ENCODE measurements at places on chromosomes 3 and 15.

- DNase-seq = no peak
Measured at GRCh38 chr15:58438956-58439355, 7.2 kb downstream of the LIPC start.

DNA sequence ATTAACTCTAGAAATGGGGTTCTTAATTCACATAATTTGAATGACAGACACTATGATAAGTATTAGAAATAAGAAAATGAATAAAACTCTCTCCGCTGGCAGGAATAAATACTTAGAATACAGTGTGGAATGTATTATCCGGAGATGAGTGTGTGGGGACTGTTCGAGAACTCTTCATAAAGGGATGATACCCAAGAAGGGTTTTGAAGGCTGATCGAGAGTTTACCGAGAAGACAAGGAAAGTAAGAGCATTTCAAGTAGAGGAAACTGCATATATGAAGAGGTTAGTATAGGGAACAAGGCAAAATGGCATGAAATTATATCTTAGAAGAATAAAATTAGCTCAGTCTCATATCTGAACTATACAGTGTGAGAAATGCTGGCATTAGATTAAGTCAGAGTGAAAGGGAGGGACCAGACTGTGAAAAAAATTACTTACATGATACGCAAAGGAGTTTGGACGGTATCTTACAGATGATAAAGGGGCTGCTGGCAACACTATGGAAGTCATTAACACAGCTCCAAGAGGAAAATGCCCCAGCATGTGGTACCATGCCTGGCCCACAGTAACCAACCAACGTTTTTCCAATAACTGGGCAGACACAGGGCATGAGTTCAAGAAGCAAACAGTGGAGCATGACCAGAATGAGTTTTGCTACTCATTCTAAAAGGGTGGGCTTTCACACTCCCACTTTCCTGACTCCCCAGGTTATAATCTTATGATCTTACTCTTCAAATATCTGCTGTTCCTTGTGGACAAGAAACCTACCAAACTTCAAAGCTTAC, 6.5 kb downstream of the DCBLD2 start:
- no peak for DNase-seq

DNA sequence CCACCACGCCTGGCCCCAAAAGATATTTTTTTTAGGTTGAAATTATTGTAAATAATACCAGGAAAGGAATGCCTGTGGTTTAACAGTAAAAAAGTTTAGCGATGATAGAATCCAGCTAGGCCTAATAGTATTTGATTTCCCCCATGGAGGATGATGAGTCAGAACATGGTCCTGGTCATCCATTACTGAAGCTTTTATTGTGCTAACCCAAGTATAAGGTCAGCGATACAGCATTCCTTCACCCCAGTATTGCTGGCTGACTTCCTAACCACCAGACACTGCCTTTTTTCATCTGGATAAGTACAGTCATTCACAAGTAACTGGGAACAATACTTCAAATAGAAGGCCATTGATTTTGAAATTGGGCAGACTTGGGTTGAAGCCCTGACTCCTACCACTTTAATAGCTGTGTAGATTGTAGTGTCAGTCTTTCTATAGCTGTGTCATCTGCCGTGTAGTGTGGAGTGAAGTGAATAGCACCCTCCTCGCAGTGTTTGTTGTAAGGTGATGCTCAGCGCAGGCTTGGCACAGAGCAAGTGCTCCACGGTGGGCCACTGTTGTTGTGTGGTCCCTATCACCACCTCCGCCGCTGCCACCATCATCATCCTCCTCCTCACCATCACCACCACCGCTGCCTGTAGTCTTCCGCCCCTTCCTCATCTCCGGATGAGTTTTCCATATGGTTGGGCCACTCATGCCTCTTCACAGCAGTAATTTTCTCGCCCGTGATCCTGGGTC, 436.0 kb upstream of the TPM1 start:
- DNase-seq = no peak

DNA sequence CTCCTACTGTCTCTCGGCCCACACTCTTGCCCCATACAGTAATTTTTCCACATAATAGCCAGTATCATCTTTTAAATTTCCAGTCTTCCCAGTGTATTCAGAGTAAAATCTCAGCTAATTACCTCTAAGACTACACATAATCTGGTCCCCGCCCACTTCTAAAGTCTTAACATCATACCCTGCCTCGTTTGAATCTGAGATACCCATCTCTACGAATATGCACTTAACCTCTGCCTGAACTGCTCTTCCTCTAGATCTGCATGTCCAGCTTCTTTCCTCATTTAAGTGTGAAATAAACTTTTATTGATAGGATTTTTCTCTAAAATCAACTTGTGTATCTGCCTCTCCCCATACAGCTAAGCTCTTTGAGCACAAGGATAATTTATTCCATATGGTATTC, 34.6 kb downstream of the COPS2 start:
- no peak for DNase-seq

- DNase-seq = no peak
Measured at GRCh38 chr15:59398220-59398619, 25.5 kb upstream of the MYO1E start.

DNA sequence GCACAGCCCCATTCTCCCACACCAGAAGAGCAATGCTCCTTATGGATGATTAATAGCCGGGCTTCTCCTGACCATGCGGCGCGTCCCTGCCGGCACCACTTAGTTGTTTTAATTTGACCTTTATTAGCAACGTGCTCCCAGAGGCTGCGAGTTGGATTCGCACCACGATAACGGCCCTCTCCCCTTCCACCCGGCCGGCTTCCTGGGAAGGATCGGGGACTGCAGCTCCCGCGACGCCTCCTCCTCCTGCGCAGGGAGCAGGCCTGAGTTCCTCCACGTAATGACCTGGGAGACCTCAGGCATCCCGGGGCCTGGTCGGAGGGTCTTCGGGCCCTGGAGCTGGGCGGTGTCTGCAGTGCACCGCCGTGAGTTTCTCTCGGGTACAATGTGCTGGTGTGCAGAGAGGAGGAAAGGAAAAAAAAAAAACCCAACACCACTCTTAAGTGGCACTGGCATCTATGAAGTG, 243.3 kb upstream of the TOPAZ1 start:
- no peak for DNase-seq

- no peak for DNase-seq
Measured at GRCh38 chr3:134333522-134334181, 40.6 kb downstream of the AMOTL2 start.

DNA sequence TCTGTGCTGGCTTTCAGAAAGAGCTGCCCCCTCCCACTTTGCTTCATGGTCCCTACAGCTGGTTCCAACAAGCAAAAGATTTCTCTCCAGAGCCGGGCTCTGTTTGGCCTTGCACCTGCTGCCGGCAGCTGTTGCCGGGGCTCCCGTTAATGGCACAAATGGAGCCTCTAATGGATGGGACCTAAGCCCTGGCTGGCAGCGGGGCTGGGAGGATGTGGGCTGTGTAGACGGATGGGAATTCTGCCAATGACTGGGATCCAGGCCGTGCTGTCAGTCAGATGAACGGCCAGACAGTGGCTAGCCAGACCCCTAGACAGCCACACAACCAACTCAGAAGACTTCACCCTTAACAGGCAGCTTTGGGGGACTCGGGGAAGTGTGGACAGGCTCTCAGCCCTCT, 88.0 kb downstream of the RPLP1 start:
- DNase-seq = no peak

GRCh38 chr15:31338879-31339557, 12.4 kb downstream of the KLF13 start:
- DNase-seq = no peak

DNA sequence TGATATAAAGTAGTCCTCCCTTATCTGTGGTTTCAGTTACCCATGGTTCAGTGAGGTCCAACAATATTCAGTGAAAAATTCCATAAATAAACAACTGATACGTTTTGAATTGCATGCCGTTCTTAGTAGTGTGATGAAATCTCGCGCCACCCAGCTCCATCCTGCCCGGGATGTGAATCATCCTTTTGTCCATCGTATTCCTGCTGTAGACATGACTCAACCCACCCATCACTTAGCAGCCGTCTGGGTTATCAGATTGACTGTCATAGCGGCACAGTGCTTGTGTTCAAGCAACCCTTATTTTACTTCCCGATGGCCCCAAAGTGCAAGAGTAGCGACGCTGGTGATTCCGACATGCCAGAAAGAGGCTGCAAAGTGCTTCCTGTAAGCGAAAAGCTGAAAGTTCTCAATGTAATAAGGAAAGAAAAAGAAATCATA, 48.0 kb upstream of the MEX3B start:
- DNase-seq = no peak

DNA sequence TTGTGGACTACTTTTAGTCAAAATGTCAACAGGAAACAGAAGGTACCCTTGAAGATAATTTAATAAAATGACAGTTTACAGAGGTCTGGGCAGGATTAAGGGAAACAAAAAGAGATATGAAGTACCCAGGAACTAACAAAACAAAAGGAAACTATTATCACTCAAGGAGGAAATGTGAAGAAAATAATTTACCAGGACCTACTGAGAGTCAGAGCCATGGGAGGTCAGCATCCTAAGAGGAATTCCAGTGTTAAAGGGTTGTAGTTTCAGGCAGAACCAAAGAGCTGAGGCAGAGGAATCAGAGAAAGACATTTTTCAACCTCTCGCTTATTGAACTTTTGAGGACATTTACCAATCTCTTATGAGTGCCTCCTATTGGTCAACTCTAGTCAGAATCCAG, 408.9 kb upstream of the CBLB start:
- no peak for DNase-seq

GRCh38 chr3:24164967-24165602, 220.0 kb downstream of the NR1D2 start:
- no peak for DNase-seq

DNA sequence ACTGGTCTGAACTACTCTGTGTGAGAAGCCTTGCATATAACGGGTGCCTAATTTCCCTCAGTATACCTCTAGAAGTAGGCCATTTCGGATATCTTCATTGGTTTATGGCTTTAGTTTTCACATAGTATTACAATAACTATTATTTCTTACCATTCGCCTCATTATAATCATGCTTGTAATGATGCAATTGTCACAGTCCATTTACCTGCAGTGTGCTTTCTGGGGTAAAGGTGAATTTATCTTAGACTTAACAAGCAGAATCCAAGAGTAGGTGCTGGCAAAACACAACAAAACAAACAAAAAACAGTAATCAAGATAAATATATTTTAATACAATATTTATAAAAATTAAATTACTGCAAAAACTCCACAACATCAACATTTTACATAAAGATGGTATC, 246.0 kb downstream of the WDR72 start:
- DNase-seq = no peak

GRCh38 chr3:89216016-89216739, 108.8 kb downstream of the EPHA3 start:
- DNase-seq = no peak

- DNase-seq = no peak
Measured at GRCh38 chr3:7074217-7074616, 213.3 kb downstream of the GRM7 start.

GRCh38 chr15:90338532-90338931, 13.6 kb upstream of the ZNF774 start:
- no peak for DNase-seq

DNA sequence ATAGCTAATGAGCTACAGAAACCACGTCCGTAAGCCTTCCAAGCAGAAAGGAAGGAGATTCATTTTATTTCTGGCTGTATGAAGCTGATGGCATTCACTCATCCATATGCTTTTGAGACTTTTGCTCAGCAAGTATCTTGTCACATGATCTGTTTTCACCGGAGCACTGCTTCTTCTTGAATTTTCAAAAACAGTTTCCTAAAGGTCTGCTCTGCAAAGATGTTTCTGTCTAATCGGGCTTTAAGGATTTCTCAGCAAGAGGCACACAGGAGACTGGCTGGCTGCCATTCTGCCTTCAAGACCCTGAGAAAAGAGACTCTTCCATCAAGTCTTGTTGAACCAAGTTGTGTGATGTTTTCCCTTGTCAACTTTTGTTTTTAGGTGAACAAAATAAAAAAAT, 289.6 kb upstream of the LYSMD4 start:
- DNase-seq = no peak

GRCh38 chr3:23438657-23439056, 235.5 kb downstream of the UBE2E2 start:
- DNase-seq = no peak

DNA sequence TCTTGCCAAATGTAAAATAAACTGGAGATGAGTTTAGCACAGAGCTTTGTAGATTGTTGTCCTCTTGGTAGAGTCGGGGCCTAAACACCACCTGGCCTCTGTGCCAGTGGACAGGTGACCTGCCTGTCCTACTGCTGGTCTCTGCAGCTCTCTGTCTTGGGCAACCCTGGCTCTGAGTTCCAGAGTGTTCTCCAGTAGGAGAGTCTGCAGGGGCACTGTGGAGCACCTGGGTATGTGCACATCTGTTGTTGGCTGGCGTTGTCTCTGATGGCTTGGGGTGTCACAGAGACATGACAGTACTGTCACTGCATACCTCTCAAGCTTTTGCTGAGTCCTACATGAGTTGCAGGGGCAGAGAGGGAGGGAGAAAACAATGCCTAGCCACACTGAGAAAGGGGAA, 112.6 kb downstream of the IGF1R start:
- DNase-seq = no peak

DNA sequence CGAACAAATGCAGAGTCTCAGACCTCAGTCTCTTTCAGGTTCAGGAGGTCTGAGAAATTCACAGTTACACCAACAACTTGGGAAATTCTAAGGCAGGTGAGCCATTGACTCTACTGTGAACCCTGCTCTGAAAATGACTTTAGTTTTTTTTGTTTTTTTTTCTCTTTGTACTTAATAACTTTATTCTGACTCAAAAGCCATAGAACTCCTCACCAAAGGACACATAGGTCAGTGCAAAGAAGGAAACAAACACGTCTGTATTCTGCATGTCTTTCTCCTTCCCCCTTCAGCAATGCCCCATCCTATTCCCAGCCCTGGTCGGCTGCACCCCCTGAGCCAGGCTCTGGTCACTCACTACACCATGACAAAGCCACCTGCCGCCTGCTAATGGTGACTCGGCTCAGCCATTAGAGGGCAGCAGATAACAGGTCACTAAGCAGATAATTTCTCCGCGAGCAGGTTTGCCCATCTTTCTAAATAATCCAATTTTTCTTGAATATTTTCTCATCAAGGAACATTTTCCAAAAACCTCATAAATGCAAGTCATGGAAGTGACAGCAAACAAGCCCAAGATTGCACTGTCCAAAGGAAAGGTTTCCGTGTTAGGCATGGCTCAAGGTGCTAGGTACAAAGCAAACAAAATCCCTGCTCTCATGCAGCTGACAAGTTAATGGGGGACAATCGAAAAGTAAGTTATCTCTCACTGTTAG, 37.7 kb downstream of the TM4SF4 start:
- no peak for DNase-seq

- DNase-seq = no peak
Measured at GRCh38 chr3:31704591-31705179, 172.0 kb downstream of the STT3B start.

DNA sequence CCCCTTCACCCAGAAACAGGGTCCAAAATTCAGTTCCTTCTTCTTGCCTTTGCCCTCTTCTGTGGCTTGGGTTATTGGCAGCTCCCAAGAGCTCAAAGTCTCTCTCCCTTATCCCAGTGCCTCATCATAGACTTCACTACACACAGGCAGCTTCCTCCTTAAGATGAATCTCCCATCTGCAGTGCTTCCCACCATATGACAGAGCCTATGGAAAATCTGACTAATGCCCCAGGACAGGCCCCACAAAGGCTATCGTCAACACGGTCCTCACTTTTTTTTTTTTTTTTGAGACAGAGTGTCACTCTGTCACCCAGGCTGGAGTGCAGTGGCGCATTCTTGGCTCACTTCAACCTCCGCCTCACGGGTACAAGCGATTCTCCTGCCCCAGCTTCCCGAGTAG, 194.1 kb downstream of the MEX3B start:
- no peak for DNase-seq

GRCh38 chr3:155462672-155463071, 169.2 kb upstream of the STRIT1 start:
- no peak for DNase-seq
